ENCODE measurements at places on chromosomes 2 and 18.

GRCh38 chr2:224412141-224413015 lies 10.5 kb upstream of the FAM124B start:
- no peak for DNase-seq

- DNase-seq = no peak
Measured at GRCh38 chr2:218839888-218840287, 8.3 kb upstream of the PRKAG3 start.

DNA sequence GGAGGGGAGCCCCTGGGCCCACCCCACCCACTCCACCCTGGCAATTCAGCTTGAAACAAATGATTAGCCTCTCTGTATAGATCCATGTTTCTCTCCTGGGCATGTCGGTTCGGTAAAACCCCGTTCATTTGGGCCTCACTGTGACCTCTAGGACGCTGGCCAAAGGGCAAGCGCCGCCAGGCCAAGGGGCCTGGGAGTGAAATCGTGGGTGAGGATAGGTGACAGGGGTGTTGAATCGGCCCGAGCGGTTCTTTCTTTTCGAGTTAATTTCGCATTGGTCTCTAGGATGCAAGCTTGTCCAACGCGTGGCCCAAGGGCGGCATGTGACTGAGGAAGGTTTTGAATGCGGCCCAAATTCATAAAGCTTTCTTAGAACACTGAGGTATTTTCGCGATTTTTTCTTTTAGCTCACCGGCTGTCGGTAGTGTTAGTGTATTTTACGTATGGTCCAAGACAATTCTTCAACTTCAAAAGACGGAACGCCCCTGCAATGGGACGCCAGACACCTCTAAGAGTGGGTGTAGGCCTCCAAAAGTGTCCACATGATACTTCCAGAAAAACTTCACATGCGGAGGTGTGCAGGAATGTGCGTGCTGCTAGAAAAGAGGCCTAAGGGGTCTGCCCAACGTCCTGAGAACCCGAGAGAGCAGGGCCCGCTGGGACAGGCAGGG lies 9.8 kb upstream of the ARID5A start:
- DNase-seq = no peak

- peak; percentile 50 for DNase-seq
Measured at GRCh38 chr2:236745420-236746210, 176.0 kb downstream of the ACKR3 start.

GRCh38 chr18:55100817-55101457 lies 141.7 kb upstream of the CCDC68 start:
- DNase-seq = no peak

All from neural progenitor cell (in vitro differentiated cells).